Liver (tissue), 10 donors: ENCODE measurements at places on chromosomes 12 and 14. TPM values are rescaled to one million over a fixed set of nuclear protein-coding genes. Genes with fewer than 3 reads are reported as not detected.

DNA sequence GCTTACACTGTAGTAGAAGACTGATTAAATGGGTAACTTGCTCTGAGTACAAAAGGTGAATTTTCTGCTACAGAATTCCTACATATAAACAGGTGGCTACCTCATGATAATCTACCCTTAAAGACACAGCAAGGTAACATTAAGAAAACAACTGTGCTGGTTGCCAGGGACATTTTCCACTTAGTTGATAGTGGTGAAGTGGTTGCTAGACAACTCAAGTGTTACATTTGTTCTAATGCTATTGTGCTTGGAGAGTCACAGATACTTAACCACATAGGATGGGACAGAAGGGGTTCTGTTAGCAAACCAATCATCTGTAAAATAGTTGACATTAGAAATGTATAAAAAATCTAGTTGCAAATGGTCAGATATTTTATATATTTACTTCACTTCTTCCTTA lies 870.3 kb upstream of the SEL1L start:
- H3K4me1 ChIP-seq = no peaks in the 10 kb centered on the region
- H3K27ac ChIP-seq = no peak overlapping the region
- no peaks in the 10 kb centered on the region for H3K36me3 ChIP-seq
- no peaks in the 10 kb centered on the region for H3K27me3 ChIP-seq
- no peak overlapping the region for H3K4me3 ChIP-seq
- no peak for DNase-seq

The ESYT1 gene
- 41.0 TPM for polyA plus RNA-seq

The CMKLR1 gene
- polyA plus RNA-seq = 4.2 TPM

- H3K27me3 ChIP-seq = no peaks in the 10 kb centered on the region
- H3K27ac ChIP-seq = no peak overlapping the region
- no peaks in the 10 kb centered on the region for H3K36me3 ChIP-seq
- no peak overlapping the region for H3K4me3 ChIP-seq
These were observed 96.7 kb downstream of the CCER1 start for GRCh38 chr12:90858252-90858651.

The FIGNL2 gene
- polyA plus RNA-seq = 0.33 TPM

DNA sequence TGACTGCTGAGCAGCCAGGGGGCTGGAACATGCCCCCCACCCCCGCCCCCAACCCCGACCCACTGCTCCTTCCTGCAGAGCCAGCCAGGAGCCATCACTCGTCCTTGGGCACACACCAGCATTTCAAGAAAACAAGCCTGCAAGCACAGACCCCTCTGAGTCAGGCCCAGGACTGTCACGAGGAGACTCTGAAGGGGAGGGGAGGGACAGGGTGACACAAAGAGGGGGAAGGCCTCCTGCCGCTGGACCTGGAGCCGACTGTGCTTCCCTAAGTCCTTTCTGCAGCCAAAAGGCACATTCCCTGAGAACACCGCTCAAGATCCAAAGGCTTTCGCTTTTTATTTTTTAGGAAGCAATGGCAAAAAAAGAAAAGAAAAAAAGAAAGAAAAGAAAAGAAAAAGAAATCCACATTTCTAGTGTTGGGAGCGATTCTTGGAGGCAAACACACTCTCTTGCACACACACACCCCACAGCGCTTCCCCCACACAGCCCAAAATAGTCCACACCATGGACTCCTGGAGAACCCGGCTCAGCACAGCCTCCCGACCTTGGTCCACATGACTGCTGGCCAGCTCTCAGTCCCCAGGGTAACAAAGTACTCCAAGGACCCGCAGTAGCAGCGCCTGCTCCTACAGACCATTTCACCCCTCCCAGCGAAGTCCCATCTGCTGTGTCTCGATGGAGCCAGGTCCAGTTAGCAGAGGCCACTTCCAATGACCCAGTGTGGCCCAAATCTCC lies 101.7 kb downstream of the DPF3 start:
- DNase-seq = no peak
- H3K36me3 ChIP-seq = no peaks in the 10 kb centered on the region
- H3K27ac ChIP-seq = no peak overlapping the region
- H3K27me3 ChIP-seq = no peaks in the 10 kb centered on the region

DNA sequence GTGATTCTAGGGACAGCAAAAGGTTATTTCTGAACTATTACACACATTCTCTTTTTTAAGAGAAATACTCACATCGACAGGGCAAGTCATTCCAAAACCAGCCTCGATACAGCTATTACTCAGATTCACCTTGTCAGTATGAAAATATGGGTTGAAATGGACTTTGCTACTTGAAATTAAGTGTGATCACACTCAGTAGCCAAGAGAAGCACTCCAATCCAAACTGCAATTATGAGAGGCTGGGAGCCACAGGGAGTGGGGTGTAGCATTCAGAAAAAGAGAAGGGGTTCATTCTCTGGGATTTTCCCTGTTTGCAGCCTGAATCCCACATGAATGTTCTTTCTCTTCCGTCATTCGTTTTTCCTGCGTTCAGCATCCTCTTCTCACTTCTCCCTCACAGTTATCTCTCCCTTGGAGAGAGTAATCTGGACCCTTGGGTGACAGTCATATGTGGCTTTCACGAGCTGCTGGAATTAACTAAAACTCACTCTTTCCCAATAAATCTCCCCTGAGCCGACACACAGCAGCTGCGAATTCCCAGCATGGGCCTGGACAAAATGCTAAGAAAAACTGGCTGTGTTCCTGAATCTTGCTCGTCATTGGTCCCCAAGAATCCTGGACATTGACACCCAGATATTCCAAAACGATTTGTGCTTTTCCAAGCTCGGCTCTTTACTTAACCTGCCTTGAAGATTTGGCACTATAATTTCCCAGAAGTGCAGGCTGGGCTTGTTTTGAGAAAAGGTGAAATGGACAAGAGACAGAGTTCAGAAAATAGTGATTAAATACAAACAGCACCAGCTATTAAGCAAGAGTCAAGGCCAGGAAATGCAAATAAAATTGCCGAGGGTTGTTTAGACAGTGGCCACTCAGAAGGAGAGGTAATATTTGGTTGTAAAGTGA lies 199.5 kb upstream of the PLEKHG7 start:
- no peaks in the 10 kb centered on the region for H3K27me3 ChIP-seq
- peak overlapping the region; percentile 82 for H3K4me3 ChIP-seq
- H3K27ac ChIP-seq = peak overlapping the region; percentile 93
- no peak for DNase-seq
- no peaks in the 10 kb centered on the region for H3K36me3 ChIP-seq

The RPL10L gene
- polyA plus RNA-seq = not detected

- no peak overlapping the region for H3K27ac ChIP-seq
- no peaks in the 10 kb centered on the region for H3K4me1 ChIP-seq
- no peak overlapping the region for H3K4me3 ChIP-seq
- no peak for DNase-seq
- peaks cover 5% of the 10 kb centered on the region for H3K36me3 ChIP-seq
These were observed 22.0 kb downstream of the GALC start for GRCh38 chr14:87971010-87971409.

The ETFBKMT gene
- 1.9 TPM for polyA plus RNA-seq

DNA sequence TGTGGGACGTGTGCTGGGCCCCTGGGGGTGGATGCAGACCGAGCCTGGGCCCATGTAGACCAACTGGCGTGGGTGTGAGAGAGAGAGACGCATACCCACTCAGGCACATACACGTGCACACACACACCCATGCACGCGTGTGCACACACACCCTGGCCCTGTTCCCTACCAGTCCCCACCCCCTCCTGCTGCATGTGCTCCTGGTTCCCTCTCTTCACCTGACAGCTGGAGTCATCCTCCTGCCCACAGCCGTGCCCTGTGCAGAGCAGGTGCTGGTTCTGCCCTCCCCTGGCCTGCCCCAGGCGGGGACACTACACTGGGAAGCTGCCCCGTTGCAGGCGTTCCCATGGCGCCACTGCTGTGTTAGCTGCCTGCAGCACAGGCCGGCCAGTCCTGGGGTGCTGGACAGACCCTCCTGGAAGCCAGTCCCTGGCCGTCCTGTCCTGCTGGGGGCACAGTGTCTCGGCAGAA lies 18.5 kb downstream of the PACS2 start:
- H3K36me3 ChIP-seq = no peaks in the 10 kb centered on the region
- no peak for DNase-seq
- no peak overlapping the region for H3K27ac ChIP-seq

The CELA1 gene
- polyA plus RNA-seq = not detected

GRCh38 chr14:41380017-41380416 lies 226.7 kb upstream of the LRFN5 start:
- DNase-seq = no peak
- H3K27me3 ChIP-seq = no peaks in the 10 kb centered on the region
- H3K27ac ChIP-seq = no peak overlapping the region
- no peak overlapping the region for H3K4me3 ChIP-seq

The MMAB gene
- polyA plus RNA-seq = 90.6 TPM

DNA sequence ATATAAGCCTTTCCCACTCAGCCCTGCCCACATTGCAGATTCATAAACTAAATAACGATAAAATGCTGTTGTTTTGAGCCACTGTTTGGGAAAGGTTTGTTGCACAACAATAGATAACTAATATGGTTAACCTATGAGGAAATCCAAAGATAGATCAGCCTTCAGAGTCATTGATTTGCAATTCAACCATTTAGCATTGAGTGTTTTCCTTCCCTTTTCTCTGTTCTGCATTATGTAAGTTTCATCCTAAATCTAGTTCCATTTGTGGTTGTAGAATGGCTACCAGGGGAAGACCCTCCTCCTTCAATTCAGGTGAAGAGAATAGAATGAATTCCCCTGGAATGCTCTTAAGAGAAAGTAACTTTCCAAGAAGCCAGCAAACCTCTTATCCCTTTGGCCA lies 19.6 kb downstream of the TC2N start:
- H3K27ac ChIP-seq = no peak overlapping the region
- no peak for DNase-seq
- H3K4me3 ChIP-seq = no peak overlapping the region
- H3K36me3 ChIP-seq = no peaks in the 10 kb centered on the region

The SERPINA1 gene
- 28,447 TPM for polyA plus RNA-seq

The PLEKHG7 gene
- polyA plus RNA-seq = 0.08 TPM

GRCh38 chr14:23613242-23614070 lies 22.7 kb upstream of the DHRS2 start:
- H3K27ac ChIP-seq = peak overlapping the region; percentile 76
- no peak for DNase-seq

The KLRK1 gene
- polyA plus RNA-seq = 1.6 TPM

- H3K27me3 ChIP-seq = no peaks in the 10 kb centered on the region
- DNase-seq = no peak
- H3K27ac ChIP-seq = no peak overlapping the region
- H3K36me3 ChIP-seq = no peaks in the 10 kb centered on the region
- H3K4me3 ChIP-seq = no peak overlapping the region
- H3K4me1 ChIP-seq = peaks cover 4% of the 10 kb centered on the region
These were observed 3.6 kb upstream of the ANO2 start for GRCh38 chr12:5948696-5949095.

The LHX5 gene
- not detected for polyA plus RNA-seq

GRCh38 chr14:91708795-91709194 lies 23.1 kb downstream of the CATSPERB start:
- H3K4me3 ChIP-seq = no peak overlapping the region
- DNase-seq = no peak
- H3K4me1 ChIP-seq = no peaks in the 10 kb centered on the region
- H3K27me3 ChIP-seq = no peaks in the 10 kb centered on the region

- DNase-seq = no peak
- H3K4me3 ChIP-seq = no peak overlapping the region
- H3K27me3 ChIP-seq = peaks cover 3% of the 10 kb centered on the region
- no peak overlapping the region for H3K27ac ChIP-seq
- H3K4me1 ChIP-seq = no peaks in the 10 kb centered on the region
These were observed 93.2 kb downstream of the DACT1 start for GRCh38 chr14:58730792-58731464.

GRCh38 chr12:89858718-89859117 lies 150.1 kb upstream of the ATP2B1 start:
- H3K27ac ChIP-seq = no peak overlapping the region
- no peak overlapping the region for H3K4me3 ChIP-seq
- no peaks in the 10 kb centered on the region for H3K36me3 ChIP-seq
- H3K27me3 ChIP-seq = no peaks in the 10 kb centered on the region
- no peaks in the 10 kb centered on the region for H3K4me1 ChIP-seq
